Mesothelial cell of epicardium (in vitro differentiated cells): ENCODE measurements at places on chromosomes 7 and 10.

GRCh38 chr7:18509481-18509880, 13.9 kb downstream of the HDAC9 start:
- no peak for DNase-seq

- DNase-seq, result no peak
These were observed 1.8 kb downstream of the IMPDH1 start for GRCh38 chr7:128407751-128408708.

DNA sequence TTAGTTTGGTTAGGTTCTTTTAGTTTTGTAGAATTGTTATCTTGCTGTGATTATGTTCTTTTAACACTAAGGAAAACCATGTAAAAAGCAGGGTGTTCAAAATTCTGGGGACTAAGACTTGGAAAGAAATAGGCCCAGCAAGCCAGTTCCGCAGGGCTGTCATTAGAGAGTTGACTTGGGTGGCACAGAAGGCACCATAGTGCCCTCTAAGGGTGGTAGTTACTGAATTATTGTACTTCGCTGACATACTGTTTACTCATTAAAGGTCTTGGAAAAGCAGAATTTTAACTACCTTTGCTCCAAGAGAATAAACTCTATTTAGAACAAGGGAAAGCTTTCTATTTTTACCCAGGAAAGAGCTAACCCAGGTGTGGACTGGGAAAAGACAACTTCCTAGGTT, 86.5 kb downstream of the OTUD1 start:
- DNase-seq, result no peak

DNA sequence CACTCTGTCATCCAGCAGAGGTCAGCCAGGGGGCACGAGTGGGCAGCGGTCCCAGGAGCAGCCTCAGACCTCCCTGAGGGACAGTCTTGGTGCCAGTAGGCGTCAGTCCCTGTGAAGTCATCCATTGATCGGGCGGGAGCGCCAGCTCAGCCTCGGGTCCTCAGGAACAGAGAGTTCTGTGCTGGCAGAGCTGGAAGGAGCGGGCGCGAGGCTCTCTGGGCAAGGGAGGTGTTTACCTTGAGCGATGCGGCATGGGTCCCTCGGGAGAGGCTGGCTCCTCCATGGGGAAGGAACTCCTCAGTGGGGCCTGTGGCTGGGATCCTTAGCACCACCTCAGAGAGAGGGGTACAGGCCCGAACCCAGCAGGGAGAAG, 101.1 kb upstream of the PPIF start:
- no peak for DNase-seq

GRCh38 chr10:31101123-31101522, 69.5 kb upstream of the ZNF438 start:
- DNase-seq, result no peak

DNA sequence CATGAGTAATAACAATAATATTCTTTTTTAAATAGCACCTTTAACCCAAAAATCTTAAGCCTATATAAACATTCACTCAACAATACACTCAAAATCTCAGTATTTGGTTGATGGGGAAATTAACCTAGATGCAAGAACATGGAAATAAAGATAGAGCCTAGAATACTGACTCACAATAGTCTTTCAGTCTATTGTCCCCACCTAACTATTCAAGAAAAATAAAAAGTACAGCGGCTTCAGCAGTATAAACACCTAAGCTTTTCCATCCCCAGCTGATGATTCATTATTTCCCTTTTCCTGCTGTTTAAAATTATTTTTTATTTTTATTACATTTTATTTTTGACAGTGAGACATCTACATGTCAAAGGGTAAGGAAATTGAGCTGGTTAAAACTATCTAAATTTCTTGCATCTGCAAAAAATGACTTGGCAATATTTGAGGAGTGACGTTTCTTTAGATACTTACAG, 201.4 kb downstream of the FZD1 start:
- no peak for DNase-seq

DNA sequence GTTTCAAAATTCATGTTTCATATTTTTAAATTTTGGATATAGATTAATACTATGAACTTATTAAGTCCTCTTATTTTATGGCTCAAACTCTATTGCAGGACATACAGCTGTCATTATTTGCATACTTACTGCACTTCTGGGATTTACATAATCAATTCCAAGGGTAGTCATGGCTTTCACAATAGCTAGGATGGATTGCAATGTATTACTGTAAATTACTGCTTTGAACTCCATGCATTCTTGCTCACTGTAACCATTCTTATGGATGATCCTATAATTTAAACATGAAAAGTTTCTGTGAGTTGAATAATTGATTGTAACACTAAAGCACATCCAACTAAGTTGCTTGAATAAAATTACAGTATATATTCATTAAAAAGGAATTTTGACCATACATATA, 23.5 kb downstream of the GNAT3 start:
- DNase-seq, result no peak

DNA sequence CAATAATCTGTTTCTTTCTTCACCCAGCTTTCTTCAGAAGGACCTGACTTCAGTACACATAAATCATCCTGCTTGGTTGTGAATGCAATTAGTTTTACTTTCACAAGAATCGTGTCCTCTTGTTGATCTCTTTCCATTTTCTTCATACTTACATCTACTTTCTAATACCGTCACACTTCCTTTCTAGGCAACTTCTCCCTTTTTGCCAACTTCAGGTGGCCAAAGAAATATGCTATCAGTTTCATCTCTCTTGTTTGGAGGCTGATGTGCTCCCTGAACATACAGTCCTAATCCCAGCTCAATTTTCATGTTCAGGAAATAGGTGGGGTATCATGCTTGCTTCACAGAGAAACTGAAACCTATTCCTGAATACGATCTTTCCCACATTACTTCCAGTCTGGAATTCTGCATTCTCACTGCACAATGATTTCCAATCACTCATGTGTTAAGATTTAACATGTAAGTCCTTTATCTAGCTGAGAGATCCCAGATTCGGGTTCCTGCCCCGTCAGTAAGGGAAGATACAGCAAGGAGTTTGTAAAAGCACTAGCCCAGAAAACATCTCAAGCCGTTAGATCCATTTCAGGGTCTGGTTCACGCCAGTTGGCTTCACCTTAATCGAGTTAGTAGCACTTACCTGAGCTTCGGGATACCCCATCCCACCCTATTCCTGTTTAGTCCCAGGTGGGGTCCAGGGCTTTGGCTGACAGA, 994 bp downstream of the SLC25A28 start:
- DNase-seq, result no peak

GRCh38 chr10:12720217-12720981, 281.1 kb downstream of the CCDC3 start:
- DNase-seq, result no peak

DNA sequence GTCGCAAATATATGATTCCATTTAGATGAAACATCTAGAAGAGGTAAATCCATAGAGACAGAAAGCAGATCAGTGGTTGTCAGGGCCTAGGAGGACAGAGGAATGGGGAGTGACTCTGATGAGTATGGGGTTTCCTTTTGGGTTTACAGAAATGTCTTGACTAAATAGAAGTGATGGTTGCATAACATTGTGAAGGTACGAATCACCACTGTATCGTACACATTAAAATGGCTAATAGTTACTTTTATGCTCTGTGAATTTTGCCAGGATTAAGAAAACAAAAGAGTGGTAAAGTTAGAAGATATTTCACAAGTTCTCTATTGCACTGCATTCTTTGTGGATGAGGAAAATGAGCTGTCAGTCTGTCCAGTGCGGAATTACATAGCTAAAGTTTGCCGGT, 407.4 kb downstream of the KCNMA1 start:
- no peak for DNase-seq

GRCh38 chr7:74263399-74264120, 9.4 kb upstream of the RFC2 start:
- DNase-seq, result no peak

DNA sequence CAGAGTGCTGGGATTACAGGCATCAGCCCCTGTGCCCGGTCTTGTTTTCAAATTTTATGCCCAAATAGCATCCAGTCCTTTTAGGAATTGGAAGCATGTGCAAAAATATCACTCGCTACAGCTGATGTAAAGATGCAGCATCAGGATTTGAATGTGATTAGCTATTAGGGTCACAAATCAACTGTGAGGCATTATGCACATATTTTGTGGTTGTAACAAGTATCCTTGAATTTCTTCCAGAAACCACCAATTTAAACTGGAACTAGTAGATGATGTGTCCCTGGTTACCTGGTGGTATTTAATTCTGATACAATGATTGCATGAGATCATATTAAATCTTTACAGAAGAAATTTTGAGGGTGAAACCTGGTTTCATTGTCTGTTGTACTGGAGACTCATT, 41.0 kb upstream of the ITGA8 start:
- no peak for DNase-seq

DNA sequence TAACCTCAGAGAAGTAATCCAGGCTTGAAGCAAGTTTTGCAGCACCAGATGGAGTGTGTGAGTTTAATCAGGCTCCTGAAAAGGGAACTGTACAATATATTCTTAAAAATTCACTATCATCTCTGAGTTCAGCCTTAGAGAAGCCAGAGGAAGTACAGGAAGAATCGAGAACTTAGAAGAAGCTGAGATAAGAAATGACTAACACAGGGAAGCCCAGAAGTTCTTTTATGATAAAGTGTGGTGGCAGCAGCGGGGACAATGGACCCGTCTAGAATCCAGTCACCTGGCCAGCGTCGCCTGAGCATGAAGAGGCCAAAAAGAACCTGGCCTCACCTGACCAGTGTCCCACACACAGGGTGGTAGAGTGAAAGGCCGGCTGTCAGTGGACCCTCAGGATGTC, 161.0 kb downstream of the USP6NL start:
- DNase-seq, result peak; percentile 19

DNA sequence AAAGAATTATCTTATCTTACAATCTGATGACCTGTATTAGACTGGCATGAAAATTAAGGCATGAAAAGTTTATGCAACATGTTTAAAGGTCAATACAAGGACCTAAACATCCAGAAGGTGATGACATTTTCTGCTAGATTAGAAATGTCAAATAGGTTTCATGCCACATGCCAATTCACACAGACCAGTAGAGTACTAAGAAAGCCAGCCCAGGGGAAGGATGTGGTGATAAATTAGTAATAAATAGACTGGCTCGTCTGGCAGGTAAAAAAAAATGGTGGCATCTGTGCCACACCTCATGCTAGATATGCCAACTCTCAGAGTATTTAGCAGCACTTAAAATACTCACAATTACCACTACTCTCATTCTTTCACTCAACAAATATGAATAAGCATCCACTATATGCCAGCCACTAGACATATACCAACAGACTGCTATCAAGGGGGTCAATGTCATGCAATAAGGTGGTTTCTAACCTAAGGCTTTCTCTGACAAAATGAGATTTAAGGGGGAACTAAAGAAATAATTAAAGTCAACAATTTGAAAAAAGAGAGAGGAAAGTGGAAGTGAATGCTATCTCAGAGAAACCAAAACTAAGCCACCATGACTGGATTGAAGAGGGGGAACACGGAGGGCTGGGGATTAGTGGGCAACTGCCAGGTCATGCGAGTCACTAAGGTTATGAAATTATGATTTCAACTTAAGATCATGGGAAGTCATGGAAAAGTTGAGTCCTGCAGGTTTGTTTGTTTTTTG, 83.5 kb downstream of the SGMS1 start:
- DNase-seq, result no peak

GRCh38 chr10:25552283-25552919, 377.6 kb downstream of the GPR158 start:
- no peak for DNase-seq

DNA sequence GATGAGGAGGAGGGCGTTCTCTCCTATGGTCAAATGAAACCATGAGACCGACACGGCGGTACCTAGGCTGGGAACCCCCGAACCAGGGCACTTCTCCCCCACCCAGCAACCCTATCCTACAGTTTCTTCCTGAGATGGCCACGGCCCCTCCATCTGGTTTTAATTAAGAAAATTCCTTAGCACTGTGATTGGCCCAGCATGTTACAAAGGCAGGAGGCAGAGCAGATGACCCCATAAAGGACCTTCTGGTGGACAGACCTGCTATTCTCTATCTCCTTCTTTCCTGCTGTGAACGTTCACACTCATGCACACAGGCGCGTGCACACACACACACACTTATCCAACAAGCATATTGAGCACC, 129.4 kb downstream of the RGS10 start:
- peak; percentile 45 for DNase-seq

DNA sequence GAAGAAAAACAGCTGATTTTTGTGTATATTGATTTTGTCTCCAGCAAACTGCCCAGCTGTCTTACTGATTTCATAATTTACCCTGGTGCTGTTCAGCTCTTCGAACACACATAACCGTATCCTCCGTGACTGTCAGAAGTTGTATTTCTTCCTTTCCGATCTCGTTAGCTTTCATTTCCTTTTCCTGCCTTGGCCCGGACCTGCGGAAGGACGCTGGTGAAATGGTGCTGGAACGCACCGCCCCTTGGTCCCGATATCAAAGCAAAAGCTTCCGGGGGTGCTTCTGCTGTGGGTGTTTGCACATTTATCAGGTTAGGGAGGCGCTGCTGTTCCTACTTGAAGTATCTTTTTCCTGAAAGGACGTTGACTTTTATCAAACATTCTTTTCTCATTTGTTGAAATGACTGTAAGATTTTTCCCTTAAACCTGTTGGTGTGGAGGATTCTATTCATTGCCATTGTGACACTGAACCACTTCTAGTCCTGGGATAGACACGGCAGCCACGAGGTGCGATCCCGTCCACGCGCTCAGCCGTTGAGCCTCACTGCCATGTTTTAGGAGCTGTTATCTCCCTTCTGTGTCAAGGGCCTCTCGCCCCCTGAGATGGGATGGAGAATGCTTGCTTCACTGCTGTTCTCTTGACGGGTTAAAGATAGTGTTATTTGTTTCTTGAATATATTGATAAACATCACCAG, 72.6 kb downstream of the FOXL3 start:
- DNase-seq, result no peak

DNA sequence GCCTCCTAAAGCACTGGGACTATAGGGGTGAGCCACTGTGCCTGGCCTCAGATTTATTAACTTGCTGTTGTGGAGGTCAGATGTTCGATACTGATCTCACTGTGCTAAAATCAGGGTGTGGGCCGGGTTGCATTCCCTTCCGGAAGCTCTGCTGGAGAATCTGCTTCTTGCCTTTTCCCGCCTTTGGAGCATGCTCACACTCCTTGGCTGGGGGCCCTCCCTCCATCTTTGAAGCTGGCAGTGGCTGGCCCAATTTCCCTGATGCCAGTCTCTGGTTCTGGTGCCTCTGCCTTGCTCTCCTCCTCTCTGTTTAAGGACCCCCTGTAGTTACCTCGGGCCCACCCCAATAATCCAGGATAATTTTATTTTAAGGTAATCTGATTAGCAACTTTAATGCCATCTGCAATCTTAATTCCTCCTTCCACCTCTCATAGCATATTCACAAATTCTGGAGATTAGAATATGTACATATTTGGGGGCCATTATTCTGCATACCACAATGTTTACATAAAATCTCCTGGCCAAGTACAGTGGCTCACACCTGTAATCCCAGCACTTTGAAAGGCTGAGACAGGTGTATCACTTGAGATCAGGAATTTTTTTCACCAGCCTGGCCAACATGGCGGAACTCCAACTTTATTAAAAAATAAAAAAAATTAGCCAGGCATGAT, 7.9 kb upstream of the PITRM1 start:
- DNase-seq, result no peak

- no peak for DNase-seq
These were observed 191.5 kb downstream of the MGMT start for GRCh38 chr10:129658376-129659072.

GRCh38 chr10:96513305-96513697, 425 bp downstream of the TLL2 start:
- DNase-seq, result no peak
